ENCODE measurements at places on chromosomes 5 and 9. TPM values are rescaled to one million over a fixed set of nuclear protein-coding genes. Genes with fewer than 3 reads are reported as not detected.

The ARID3C gene
- total RNA-seq, result not detected

The SPATA31A1 gene
- not detected for total RNA-seq

The PCA3 gene
- 0.62 TPM for total RNA-seq

GRCh38 chr9:89342948-89343347, 24.6 kb downstream of the SECISBP2 start:
- peaks cover 44% of the 10 kb centered on the region for H3K36me3 ChIP-seq
- H3K4me1 ChIP-seq, result no peaks in the 10 kb centered on the region
- H3K4me3 ChIP-seq, result no peak overlapping the region

DNA sequence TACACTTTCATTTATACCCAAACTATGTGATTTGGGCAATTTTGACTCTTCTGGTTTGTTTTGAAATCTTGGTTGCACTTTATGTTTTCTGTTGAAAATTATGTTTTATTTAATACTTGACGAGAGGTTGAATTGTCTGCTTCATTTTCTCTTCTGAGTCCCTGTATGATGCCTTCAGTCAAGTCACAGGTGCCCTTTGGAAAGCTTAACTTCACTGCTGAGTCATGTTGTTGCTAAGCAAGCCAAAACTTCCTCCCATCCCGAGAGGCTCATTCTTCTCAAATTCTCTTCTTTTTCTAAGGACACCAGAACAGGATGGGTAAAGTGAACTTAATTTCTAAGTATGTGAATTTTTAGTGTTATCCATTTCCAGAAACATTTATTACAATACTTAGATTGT, 455.3 kb upstream of the PTGER4 start:
- no peak overlapping the region for H3K27ac ChIP-seq
- H3K4me1 ChIP-seq, result no peaks in the 10 kb centered on the region
- H3K4me3 ChIP-seq, result no peak overlapping the region
- H3K36me3 ChIP-seq, result no peaks in the 10 kb centered on the region
- peaks cover 1% of the 10 kb centered on the region for H3K27me3 ChIP-seq

DNA sequence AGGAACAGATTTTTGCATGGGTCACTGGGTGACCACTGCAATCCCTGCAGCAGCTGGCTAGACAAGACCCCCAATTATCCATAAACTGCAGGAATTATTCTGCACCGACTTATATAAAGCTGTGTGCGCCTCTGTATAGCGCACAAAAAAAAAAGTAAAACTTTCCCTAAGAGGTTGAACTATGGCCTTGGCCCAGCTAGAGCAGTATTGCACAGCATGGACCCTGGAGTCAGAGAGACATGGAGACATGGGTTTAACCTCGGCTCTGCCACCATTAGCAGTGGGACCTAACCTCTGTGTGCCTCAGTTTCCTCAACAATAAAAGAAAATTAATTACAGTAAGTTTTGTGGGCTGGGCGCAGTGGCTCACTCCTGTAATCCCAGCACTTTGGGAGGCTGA, 17.1 kb upstream of the GRPEL2 start:
- peaks cover 7% of the 10 kb centered on the region for H3K27me3 ChIP-seq
- no peak overlapping the region for H3K27ac ChIP-seq
- no peak for DNase-seq
- H3K36me3 ChIP-seq, result peaks cover 58% of the 10 kb centered on the region
- no peak overlapping the region for H3K4me3 ChIP-seq

Measured in endothelial cell (in vitro differentiated cells).